COLO829 (cell line): ENCODE measurements at places on chromosomes 13 and 19.

GRCh38 chr13:32902874-32903273 is 113.3 kb upstream of the KL start:
- no peak for DNase-seq

DNA sequence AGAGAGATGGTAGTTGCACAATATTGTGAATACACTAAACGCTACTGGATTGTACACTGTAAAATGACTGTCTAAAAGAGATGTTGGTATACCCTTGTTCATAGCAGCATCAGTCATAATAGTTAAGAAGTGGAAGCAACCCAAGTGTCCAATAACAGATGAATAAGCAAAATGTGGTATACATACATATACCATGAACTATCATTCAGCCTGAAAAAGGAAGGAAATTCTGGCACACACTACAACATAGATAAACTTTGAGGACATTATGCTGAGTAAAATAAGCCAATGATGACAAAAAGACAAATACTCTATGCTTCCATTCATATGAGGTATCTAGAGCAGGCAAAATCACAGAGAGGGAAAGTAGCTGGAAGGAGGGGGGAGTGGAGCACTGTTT is 16.0 kb downstream of the DZIP1 start:
- no peak for DNase-seq

DNA sequence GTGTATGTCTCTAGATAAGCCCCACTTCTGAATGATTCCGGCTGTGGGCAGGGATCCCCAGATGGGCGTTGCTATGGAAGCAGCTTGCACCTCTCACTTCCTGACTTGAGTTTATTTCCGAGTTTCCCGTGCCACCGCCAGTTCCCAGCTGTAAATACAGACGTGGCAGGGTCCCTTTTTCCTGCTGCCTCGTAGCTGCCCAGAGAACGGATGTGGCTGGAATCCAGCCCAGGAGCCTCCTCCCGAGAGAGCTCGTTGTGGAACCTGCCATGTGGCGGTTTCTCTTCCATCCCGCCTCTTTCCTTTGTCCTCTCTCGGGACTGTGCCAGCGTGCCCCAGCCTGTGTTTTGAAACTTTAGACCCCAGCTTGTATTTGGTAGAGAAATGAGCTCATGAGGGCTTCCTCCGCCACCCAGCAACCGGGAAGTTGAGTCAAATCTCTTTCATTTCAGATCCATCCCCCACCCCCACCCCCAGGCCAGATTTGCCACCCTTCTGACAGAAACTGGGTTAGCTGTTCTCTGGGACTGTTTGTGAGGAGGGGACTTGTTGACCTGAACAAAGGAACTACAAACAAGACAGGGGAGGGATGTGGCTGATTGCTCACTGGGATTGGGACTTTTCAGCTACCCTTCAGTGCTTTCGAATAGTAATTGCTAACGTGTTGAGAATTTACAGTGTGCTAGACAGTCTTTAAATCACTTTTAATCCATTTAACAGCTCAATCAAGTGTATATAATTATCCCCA is 96.6 kb downstream of the SIPA1L3 start:
- peak; percentile 12 for DNase-seq

GRCh38 chr19:47511128-47511517 is 3.7 kb downstream of the NAPA start:
- DNase-seq = no peak

DNA sequence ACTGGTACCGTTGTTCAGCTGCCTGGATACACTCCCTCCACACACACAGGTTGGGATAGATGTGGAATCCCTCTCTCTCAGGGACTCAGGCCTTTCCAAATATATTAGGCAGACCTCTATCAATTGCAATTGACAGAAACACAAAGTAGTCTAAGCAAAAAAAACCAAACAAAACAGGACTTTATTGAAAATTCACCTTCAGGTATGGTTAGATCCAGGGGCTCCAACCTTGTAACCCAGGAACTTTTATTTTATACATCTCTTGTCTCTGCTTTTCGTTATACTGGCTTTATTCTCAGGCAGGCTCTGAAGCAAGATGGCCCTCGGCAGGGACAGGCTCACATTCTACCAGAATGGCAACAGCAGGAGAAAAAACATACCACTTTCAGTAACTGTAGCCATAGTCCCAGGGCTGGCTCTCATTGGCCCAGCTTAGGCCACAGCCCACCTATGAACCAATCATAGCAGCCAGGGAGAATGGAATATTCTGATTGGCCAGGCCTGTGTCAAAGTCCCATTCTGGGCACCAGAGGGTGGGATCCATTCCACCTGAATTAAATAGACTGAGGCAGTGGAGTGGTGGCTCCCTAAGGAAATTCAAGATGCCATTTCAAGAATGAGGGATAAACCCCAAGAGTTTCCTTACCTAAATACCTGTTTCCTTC is 13.1 kb upstream of the CEACAM19 start:
- DNase-seq = no peak

- peak; percentile 41 for DNase-seq
Observed at GRCh38 chr13:74795526-74795925, 661.3 kb upstream of the KLF12 start.

- DNase-seq = peak; percentile 19
Observed at GRCh38 chr13:91045351-91046034, 302.0 kb upstream of the MIR17HG start.

DNA sequence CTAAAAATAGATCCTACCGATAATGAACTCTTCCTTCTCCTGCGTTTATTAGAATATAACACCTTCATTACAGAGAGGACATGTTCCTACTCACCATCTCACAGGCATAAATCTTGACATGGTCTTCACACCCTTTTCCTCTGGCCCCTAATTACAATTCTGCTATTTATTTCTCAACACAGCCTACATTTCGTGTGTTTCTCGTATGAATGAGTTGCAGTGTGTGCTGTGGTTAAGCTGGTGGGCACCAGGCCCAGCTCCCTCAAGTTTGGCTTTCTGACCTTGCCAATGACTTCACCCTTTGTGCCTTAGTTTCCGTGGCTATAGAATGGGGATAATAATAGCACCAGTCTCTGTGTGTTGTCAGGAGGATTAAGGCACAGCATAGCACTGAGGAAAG is 12.3 kb upstream of the KATNAL1 start:
- peak; percentile 67 for DNase-seq

DNA sequence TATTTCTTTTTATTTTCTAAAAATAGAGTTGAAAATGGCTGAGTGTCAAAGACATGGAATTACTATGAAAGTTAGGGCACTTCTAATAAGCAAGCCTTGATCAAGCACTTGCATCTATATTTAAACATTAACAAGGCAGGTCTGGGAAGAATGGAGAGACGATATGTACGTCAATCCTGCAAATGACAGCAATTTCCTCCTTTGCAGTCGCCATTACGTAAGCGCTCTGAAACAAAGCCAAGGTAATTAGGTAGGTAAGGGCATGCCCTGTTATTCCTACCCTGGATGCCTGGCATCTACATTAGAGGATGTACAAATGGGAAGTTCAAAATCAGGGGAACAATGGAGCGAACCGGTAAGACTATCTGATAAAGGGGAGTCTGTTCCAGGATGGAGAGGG is 664.0 kb upstream of the ARGLU1 start:
- DNase-seq = no peak

DNA sequence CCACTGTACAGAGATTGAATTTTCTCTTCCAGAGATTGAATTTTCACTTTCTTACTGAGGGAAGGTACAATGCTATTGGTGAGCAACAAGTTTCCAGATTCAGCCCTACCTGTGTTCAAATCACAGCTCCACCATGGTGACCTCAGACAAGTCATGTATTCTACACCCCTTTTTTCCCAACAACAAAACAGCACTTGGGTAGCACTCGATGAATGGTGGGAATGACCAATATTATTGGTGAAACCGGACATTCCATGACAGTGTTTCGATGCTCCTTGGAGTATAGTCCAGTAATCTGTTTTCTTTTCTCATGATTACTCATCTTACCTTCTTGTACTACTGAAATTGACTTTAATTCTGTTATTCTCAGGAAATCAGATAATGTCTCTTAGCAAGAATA is 266.2 kb upstream of the SOX21 start:
- no peak for DNase-seq

DNA sequence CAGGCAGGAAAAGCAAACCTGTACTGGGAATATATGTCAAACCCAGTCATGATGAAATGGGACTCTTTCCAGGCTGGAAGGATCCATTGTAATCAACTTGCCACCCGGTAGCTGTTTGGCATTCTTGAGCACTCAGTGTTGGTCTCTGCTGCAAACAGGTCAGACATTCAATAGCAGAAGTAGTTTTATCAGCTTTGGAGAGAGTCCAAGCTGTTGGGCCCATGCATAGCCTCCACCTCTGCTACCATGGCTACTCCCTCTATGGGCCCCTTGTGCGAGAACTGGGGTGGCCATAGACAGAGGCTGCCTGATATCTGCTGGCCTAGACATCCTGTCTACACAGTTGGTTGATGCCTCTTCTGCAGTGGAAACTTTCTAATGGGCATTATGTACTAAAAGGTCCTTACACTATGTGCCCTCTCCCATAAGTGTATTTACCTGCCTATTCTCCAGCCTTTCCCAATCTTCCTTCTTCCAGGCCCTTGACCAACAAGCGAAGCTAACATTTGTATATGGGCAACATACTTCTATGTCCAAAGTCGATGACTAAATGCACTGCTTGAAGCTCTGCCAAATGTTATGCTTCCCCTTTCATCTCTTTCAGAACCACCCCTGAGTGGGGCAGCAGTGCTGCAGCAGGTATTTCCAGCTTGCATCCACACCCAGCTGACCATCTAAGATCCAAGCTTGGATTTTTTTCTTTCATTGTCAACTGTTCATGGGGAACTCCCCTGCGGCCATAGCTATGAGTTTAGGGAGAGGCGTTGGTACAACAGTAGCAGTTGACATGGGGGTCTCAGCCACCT is 5.3 kb upstream of the RNF6 start:
- DNase-seq = no peak

DNA sequence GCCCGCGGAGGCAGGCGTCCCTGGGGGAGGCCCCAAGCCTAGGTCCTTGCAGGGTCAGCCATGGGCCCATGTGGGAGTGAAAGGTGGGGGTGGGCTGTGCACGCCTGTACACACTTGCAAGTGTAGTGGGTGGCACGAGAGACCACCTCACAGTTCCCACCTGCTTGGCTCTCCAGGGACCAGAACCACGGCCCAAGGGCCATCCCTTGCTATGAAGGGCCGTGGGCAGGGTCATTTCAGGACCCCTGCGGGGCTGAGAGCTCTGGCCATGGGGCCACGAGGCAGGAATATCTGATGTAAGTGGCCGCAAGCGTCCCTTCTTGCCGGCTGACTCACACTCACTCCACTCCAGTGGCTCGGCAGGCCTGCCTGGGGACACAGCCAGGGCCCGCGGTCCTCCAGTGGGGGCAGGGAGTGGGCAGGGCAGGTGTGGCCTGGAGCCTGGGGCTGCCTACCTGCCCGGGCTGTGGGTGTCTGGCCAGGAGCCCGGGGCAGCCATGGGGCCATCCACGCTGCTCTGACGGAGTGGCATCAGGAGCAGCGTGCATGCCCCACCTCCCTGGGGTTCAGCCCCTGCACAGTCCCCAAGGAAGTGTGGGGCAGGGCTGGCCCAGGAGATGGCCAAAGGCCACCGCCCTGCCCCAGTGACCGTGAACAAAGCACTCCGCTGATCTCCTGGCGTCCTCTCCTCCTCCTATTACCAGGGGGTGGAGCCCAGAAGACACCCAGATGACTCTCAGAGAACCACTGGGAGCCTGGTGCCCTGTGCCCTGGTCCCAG is 8.6 kb upstream of the MKNK2 start:
- DNase-seq = peak; percentile 67

DNA sequence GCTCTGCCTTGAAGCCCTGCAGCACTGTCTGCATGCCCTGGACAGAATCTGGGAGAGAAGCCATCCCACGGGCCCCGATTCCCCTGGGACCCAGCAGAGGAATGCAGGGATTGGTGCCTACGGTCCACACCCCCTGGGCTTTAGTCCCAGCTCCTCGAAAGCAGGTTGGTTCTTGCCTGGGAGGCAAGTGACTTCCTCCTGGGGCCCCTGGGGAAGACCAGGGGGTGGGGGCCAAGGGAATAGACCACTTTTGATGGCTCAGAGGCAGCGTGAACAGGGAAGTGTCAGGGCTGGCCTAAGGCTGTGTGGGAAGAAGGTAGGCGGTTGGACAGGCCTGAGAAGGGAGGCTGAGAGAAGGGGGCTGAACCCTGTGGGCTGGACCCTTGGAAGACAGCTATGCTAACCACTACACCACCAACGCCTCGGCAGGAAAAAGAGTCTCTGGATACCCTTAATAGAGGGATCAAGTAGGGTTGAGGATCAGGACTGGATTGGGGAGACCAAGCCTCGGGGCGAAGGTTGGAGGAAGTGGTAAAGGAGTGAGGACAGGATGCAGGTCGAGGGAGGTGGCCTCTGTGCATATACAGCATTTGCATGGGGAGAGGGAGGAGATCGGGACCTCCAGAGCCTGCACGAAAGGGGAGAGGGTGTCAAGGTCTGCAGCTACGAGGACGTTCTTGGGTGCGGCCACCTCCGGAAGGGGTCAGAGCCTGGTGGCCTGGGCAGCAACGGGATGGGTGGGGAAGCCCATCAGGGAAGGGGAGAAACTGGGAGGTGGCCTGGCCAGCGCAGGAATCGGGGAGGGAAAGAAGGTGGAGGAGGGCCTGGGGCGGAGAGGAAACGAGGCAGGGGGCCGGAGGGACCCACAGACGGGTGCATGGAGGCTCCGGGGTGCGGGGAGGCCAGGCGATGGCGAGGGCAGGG is 709 bp downstream of the DPP9 start:
- DNase-seq = peak; percentile 82

DNA sequence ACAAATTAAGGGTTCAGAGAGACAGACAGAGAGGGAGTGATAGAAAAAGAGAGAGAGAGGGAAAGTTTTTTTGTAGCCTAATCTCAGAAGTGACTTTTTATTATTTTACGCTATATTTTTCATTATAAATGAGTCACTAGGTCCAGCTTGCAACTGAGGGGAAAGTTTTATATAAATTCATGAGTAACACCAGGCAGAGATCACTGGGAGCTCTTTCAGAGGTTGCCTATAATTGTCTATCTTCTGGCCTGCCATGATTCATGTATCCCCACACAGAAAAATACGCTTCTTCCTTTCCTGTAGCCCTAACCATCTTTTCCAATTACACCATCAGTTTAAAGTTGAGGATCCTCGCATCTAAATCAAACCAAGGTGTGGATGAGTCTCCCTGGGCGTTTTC is 467.9 kb downstream of the SLITRK1 start:
- DNase-seq = no peak

GRCh38 chr19:30344446-30345425 is 27.4 kb upstream of the ZNF536 start:
- peak; percentile 27 for DNase-seq

- DNase-seq = no peak
Observed at GRCh38 chr19:10756791-10757190, 38.9 kb downstream of the DNM2 start.
